ENCODE measurements at places on chromosomes 6 and 20. TPM values are rescaled to one million over a fixed set of nuclear protein-coding genes. Genes with fewer than 3 reads are reported as not detected.

GRCh38 chr20:53074811-53075314, 102.7 kb downstream of the TSHZ2 start:
- DNase-seq: no peak

The BRD2 gene
- 347 TPM for total RNA-seq

DNA sequence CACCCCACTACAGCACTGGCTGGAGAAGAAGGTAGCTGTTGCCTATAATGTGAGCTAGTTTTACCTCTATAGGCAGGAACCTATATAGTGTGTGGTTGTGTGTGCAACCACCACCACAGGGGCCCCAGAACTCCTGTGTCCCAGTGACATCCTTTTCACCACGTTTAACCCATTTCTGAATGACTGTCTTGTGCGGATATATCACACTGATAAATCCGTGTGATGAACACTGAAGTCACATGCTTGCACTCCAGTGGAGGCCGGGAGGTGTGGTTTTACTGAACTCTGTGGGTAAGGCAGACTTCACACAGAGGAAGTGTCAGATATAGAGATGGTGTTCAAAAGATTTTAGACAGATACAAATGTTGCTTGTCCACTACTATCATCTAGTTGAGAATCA, 32.5 kb downstream of the SDHAF4 start:
- no peak for DNase-seq

GRCh38 chr6:159181914-159182313, 12.7 kb downstream of the FNDC1 start:
- no peak for DNase-seq

- no peak for DNase-seq
These were observed 14.3 kb upstream of the NEDD9 start for GRCh38 chr6:11246722-11247121.

GRCh38 chr6:133707456-133707855, 181.5 kb upstream of the TCF21 start:
- no peak for DNase-seq

DNA sequence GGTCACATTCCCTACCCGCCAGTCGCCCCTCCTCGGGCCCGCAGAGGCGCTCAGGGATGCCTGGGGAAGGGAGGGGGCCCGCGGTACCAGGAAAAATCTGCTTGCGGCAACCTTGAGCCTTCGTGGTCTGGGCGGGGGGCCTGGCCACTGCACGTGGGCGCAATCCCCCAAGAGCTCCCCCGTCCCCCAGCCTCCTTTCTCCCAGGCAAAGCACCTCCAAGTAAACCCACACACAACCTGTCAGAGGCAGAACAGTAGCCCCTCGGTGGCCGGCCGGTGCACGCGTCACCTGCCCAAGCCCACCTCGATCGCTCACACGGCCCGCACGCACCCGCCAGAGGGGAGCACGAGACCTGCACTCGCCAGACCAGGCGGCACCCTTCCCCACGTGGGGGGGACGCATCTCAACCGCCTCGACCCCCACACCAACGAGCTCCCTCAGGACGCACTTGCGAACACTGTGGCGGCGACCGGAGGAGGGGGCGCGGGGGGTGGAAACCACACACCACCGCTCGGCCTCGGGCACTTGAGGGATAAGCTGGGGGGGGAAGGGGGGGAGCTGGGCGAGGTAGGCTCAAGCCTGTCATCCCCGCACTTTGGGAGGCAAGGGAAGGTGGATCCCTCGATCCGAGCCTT, 1955.7 kb upstream of the DEFB115 start:
- no peak for DNase-seq

GRCh38 chr6:170111141-170111664, 179.7 kb downstream of the DLL1 start:
- DNase-seq: no peak

The POU5F1 gene
- total RNA-seq: 2.3 TPM

DNA sequence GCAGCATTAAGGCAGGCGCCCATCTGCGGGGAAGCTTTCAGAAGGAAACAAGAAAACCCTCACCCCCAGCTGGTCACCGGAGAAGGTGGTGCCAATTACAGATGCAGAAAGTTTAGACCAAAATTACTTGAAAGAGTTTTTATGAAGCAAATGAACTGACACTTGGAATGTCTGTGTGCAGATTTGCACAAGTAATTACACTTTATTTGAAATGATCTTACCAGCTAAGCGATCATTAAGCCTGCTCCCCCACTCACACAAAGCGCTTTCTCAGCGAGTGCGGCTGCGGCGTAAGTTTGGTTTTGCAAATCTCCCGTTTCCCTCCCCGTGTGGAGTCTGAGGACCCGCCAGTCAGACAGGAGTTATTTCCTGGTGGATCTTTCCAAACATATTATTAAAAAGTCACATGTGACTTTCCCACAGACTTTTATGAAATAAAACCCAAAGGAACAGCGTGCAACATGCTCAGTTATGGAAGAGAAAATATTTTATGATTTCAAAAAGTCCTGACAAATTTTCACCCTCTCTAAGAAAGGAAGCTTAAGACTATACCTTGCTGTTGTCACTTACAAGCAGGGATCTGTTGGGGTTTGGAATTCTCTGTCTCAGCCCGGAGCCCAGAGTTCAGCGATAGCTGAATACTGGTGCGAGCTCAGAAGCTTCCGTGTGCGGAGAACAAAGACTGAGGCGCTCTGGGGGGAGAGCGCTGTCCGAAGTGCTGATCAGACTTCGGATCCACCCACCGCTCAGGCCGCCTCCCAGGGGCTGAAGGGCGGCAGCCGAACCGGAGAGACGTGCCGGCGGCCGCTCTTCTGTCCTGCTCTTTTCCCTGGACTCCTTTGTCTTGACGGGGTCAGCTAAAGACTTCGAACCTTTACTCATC, 2.7 kb upstream of the MYT1 start:
- DNase-seq: no peak

DNA sequence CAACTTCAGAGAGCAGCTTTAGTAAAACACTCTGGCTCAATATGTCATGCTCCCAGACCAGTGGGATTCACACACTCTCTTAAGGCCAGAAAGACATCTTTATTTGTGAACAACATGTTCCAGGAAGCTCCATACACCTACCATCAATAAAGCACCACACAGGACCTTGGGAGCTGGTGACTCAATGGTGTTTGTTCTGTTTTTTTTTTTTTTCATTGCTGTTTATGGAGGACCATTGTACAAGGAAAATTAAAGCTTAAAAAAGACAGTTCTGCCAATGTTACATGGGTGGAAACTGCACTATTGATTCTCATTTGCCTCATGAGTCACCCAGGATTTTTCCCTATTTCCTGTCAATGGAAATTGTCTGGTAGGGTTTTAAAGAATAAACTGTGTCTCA, 36.3 kb upstream of the TENT5A start:
- DNase-seq: no peak

GRCh38 chr6:131132360-131132759, 2.9 kb upstream of the AKAP7 start:
- DNase-seq: no peak

GRCh38 chr20:15645816-15646215, 927.4 kb downstream of the KIF16B start:
- no peak for DNase-seq

DNA sequence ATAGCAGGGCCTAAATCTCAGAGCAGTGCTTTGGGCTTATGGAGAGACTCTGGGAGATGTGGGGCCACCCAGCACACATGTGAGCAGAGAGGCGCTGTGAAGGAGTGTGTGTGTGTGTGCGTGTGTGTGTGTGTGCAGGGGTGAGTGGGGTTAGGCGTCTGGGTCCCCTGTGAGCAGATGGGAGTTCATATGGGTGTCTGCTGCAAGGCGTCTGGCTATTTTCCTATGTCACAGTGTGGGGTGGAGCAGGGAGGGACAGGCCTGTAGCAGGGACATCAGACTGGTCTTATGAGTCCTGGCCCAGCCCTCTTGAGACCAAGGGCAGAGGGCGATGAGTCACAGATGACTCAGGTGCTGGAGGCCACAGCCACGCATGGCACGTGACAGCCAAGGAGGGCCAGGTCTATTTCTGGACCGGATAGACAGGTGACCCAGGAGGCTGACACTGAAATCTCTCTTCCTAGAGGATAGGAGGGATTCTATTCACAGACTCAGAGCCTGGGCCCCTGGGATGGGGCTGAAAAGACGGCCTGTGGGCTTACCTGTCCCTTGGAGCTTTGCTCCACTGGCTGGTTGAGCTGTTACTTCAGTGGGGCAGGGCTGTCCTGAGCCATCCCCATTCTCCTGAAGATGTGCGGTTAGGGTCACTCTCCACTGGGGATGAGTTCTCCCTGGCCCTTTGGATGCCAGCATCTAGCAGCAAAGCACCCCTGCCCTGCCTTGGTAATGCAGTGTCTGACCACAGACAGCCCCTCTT, 28.9 kb downstream of the VEGFA start:
- DNase-seq: no peak

The LY6G5C gene
- total RNA-seq: 0.73 TPM

DNA sequence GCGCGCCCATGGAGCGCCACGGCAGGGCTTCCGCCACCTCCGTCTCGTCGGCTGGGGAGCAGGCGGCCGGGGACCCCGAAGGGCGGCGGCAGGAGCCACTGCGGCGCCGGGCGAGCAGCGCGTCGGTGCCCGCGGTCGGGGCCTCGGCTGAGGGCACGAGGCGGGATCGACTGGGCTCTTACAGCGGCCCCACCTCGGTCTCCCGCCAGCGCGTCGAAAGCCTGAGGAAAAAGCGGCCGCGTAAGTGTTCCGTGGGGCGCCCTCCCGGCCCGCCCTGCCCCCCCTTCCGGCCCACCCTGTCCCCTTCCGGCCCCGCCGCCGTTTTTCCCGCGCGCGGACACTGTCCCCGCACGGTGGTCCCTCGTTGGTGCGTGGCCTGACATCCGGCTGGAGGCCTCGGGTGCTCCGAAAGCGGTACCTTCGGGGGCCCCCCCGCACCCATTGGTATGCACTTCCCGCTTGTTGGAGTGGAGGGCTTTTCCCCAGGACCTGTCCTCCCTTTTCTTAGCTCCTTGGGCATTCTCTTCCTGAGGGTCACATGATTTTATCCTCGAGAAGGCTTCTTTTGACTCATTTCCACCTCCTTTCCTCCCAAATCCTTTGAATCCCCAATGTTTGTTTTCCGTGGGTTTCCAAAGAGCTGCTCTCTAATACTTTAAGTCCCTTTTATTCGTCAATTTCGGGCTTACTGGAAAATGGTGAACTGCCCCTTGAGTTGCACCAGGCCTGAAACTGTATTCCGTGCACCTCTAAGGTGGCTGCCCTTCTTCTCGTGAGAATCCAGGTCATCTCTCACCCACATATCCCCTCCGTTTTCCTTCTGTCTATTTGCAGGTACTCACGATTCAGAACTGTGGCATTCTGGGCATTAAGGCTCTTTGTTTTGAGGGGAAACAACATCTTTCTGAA, 556 bp downstream of the PANK2 start:
- peak; percentile 35 for DNase-seq

- no peak for DNase-seq
These were observed 146.8 kb upstream of the UST start for GRCh38 chr6:148599967-148600426.

GRCh38 chr6:139378882-139379341, 4.5 kb upstream of the CITED2 start:
- no peak for DNase-seq

The TP53TG5 gene
- not detected for total RNA-seq

GRCh38 chr20:64211874-64212658, 43.5 kb upstream of the PCMTD2 start:
- DNase-seq: no peak

The ITPR3 gene
- 31.7 TPM for total RNA-seq

- DNase-seq: no peak
These were observed 484.0 kb downstream of the UTRN start for GRCh38 chr6:144769142-144769541.

GRCh38 chr6:149414009-149414408, 13.9 kb downstream of the SUMO4 start:
- DNase-seq: no peak

DNA sequence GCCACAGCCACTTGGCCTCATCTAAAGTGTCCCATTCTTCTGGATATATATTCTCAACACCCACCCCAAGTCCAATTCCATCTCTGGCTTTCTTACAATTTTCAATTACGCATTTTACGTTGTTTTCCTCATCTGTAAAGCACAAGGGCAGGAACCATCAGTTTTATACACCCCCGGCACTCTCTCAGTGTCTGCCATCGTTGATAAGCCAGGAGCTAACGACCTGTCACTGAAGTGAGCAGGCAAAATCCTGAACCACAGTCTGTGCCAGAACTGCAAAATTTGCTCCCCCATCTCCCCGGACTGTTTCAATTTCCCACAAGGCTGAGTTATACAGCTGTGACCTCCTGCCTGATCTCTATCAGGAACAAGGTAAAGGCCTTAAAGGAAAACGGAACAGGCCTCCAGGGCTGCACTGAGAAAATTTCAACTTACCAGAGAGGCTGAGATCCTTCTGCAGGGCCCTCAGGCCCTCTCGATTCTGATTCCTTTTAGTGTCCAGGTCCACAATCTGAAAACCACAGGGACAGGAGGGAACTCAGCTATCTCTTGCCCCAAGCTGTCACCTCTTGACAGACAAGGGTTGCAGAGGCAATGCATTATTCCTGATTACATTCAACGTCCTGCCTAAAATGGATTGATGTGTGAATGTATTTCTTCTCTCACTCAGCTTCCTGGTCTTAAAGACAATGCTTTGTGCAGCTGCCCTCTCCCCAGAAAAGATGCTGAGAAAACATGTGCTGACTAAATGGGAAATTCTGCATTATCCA, 1.8 kb downstream of the PDRG1 start:
- DNase-seq: no peak

DNA sequence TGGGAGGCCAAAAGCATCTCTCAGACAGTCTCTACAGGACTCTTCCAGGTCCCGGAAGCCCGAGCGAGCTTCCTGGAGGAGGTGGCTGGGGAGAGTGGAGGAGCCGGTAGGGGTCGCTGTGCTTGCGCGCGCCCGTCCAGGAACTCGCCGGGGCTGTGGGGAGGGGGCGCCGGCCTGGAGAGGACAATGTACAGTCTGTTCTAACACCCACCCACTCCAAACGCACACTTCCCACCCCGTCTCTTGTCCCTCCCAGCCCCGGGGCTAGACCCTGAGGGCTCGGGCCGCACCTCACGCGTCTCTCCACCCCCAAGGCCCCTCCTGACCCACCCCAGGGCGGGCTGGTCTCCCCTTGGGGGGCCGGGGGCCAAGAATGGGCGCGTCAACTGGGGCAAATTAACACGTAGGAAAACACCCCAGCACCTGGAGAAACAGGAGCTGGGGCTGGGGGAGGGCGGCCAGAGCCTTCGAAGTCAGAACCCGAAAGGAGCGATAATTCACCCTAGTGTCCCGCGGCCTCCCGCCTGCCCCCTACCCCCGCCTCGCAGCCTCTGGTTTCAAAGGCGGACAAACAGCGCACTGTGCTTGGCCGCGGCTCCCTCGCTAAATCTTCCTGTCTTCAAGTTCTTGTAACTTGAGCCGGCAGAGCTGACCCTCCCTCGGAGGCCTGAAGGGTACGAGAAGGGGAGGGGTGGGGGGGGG, 103.2 kb upstream of the FOXP4 start:
- peak; percentile 22 for DNase-seq

GRCh38 chr20:49112596-49113274, 66.6 kb downstream of the CSE1L start:
- no peak for DNase-seq

The FAXC gene
- total RNA-seq: not detected

The CLDN20 gene
- not detected for total RNA-seq

Data from activated B cell treated with CpG ODN at 0.5 μM for 24 hours (primary cell).